ENCODE measurements at places on chromosomes 7 and 10.

- no peak for DNase-seq
Measured at GRCh38 chr7:122492007-122492406, 187.5 kb upstream of the FEZF1 start.

DNA sequence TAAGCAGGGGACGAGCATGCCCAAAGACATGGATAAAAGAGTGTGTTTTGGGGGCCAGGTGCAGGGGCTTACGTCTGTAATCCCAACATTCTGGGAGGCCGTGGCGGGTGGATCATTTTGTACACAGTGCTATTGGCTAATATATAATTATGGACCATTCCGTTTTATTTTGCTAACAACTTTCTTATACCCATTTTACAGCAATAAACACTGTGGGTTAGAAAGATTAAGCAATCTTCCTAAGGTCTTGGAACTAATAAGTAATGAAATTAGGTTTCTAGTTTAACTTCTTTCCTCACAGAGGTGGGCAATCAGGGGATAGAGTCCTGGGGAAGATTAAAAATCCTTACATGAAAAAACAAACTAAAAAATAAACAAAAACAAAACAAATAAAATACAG lies 3.4 kb downstream of the GGCT start:
- no peak for DNase-seq

DNA sequence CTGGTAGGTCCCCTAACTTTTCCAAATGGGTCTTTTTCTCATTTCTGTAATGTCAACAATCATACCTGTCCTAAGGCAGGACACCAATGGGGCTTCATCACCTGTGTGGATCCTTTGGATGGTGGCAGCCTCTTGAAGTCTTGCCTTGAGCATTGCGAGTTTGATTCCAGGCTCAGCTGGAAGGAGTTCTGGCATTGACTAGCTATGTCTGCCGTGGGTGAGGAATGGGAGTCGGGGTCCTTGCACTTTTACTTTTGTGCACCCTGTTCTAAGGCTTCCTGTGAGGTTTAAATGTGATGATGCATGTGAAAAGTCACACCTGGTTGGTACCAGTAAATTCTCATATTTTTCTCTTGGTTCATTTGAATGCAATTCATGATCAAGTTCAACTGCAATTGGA lies 55.9 kb upstream of the CTBP2 start:
- no peak for DNase-seq

- peak; percentile 87 for DNase-seq
Measured at GRCh38 chr10:133276435-133277201, at the start of gene ADAM8. ADAM8 (minus strand) TSS chr10:133276868; CDS start chr10:133276817, 51 bp downstream.

DNA sequence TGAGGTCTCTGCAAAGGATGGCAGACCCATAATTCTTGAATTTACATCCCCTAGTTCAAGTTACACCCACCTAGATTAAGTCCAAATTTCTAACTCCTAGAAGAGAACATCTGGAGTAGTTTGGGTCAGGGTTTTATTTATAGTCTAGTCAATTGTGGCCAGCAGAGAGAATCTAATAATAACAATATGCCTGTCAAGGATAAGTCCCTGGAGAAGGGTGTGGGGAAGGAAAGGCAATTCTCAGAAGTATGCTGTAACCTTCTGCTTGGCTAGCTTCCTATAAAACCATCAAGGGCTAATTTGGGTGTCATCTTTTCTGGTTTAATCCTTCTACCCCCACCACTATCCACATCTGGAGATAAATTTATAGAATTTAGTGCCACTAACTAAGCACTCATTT lies 52.8 kb upstream of the SEMA3E start:
- no peak for DNase-seq

- no peak for DNase-seq
Measured at GRCh38 chr7:90726120-90726519, 130.0 kb downstream of the CDK14 start.

DNA sequence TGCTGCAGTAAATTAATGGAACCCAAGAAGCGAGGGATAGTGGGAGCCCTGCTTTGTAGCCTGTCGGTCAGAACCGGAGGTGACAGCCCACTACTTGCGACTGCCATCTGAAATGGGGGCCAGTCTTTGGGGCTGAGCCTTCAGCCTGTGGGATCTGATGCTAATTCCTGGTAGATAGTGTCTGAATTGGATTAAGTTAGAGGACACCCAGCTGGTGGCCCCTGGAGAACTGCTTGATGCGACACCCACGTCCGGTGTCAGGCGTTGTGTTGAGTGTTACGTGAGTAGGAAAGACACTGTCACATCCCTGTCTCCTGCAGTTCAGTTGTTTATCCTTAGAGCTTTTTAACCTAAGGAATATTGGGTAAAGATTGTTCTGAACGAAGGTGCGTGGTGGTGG lies 5.0 kb downstream of the EIF3B start:
- no peak for DNase-seq

GRCh38 chr10:23445591-23445990 lies 6.7 kb downstream of the OTUD1 start:
- DNase-seq, result no peak

GRCh38 chr10:133271521-133272300 lies 5.0 kb downstream of the ADAM8 start:
- DNase-seq, result no peak

- no peak for DNase-seq
Measured at GRCh38 chr10:32350811-32351350, 3.9 kb upstream of the EPC1 start.

- DNase-seq, result no peak
Measured at GRCh38 chr7:95545673-95546072, 50.6 kb downstream of the PDK4 start.

- DNase-seq, result no peak
Measured at GRCh38 chr10:2122431-2123124, 385.3 kb upstream of the ADARB2 start.

DNA sequence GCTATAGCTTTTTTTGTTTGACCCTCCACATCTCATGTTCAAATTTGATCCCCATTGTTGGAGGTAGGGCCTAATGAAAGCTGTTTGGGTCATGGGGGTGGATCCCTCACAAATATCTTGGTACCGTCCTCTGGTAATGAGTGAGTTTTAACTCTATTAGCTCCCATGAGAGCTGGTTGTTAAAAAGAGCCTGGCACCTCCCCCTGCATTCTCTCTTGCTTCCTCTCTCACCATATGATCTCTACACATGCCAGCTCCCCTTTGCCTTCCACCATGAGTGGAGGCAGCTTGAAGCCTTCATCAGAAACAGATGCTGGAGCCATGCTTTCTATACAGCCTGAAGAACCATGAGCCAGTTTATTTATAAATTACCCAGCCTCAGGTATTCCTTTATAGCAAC lies 43.0 kb upstream of the IMMP2L start:
- DNase-seq, result no peak

DNA sequence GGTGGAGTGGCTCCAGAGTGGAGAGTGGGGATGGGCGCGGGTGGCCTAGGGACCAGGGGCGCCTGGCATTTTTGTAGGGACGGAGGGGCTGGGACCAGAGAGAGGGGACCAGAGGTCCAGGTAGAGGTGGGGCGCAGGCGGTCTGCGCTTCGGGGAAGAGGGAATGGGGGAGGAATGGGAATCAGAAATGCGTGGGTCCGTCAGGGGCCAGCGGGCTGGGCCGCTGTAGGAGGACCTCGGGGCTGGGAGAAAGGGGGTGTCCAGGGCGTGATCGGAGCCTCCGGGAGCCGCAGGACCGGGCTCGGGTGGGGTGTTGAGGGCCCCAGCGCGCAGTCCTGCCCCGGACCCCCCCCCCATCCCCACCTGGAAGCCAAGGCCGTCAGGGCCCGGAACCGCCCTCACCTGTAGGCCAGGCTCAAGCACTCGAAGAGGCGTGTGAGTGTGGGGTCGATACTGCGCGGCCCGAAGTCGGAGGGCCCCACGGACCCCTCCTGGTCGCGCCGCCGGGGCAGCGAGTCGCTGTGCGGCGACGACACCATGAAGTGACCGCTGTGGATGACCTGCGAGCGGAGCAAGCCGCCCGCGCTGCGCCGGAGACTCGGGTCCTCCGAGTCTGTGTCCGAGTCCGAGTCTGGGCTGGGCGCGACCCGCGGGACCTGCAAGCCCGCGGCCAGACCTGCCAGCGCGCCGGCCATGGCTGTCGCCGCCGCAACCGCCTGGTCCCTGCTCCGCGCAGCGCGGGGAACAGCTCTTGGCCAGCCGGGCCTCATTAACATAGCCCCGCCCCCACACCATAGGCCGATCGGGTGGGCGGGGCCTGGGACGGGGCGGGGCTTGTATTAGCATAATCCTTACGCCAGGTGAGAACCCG lies at the start of gene MLXIPL:
Gene MLXIPL (minus strand): TSS at position 725 of the 871 bp plus-strand sequence. CDS start 30 bp downstream, at position 695.
- DNase-seq, result peak; percentile 79

All from stimulated activated CD8-positive, alpha-beta memory T cell treated with anti-CD3 and anti-CD28 coated beads, Interleukin-4, amount 100 ng/mL, for 48 hours (primary cell).